Activated CD4-positive, alpha-beta memory T cell treated with anti-CD3 and anti-CD28 coated beads for 36 hours (primary cell): ENCODE measurements at places on chromosomes 6 and 20. TPM values are rescaled to one million over a fixed set of nuclear protein-coding genes. Genes with fewer than 3 reads are reported as not detected.
A peak's percentile ranks its signal among the peaks of the same experiment; 100 is the strongest.

DNA sequence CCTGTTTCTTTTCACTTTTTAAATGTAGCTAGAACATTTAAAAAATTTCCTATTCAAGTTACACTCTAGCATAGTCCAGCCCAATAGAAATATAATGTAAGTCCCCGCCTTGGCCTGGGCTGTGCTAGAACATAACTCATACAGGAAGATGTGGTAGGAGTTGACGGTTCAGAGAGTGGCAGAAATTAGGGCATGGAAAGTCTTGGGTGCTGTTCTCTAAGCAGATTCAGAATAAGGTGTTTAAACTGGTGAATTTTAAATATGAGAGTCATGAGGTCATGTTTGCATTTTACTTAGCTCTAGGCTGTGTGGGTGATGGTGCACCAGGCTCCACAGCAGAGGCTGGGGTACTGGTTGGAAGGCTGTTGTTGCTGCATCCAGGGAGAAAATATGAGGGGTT, 256.5 kb downstream of the FARS2 start:
- peak; percentile 64 for DNase-seq
- no peaks in the 10 kb centered on the region for H3K27me3 ChIP-seq
- peak overlapping the region; percentile 73 for H3K27ac ChIP-seq
- peaks cover 57% of the 10 kb centered on the region for H3K4me1 ChIP-seq
- no peaks in the 10 kb centered on the region for H3K36me3 ChIP-seq

- H3K27ac ChIP-seq = no peak overlapping the region
- no peak overlapping the region for H3K4me3 ChIP-seq
- H3K36me3 ChIP-seq = no peaks in the 10 kb centered on the region
- no peaks in the 10 kb centered on the region for H3K4me1 ChIP-seq
Observed at GRCh38 chr6:91926827-91927226, 1340.0 kb upstream of the MAP3K7 start.

DNA sequence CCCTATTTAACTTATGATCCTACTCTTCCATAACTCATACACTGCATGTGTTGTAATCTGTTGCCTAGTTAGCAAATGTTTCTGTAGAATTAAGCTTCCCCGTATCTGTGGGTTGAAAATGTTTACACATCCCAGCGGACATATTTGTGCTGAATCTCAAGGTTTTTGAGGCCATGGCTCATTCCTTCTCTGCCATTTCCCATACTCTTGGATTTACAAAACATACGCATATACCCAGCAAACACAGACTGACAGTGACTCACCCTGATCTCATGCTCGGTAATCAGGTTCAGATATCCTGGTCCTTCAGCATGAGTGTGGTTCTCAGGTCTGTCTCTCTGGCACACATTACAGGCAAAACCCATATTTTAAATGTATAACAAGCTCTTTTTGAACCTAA, 58.7 kb downstream of the AGPAT4 start:
- no peaks in the 10 kb centered on the region for H3K4me1 ChIP-seq
- H3K36me3 ChIP-seq = peaks cover 23% of the 10 kb centered on the region
- no peak overlapping the region for H3K27ac ChIP-seq
- no peak overlapping the region for H3K4me3 ChIP-seq

DNA sequence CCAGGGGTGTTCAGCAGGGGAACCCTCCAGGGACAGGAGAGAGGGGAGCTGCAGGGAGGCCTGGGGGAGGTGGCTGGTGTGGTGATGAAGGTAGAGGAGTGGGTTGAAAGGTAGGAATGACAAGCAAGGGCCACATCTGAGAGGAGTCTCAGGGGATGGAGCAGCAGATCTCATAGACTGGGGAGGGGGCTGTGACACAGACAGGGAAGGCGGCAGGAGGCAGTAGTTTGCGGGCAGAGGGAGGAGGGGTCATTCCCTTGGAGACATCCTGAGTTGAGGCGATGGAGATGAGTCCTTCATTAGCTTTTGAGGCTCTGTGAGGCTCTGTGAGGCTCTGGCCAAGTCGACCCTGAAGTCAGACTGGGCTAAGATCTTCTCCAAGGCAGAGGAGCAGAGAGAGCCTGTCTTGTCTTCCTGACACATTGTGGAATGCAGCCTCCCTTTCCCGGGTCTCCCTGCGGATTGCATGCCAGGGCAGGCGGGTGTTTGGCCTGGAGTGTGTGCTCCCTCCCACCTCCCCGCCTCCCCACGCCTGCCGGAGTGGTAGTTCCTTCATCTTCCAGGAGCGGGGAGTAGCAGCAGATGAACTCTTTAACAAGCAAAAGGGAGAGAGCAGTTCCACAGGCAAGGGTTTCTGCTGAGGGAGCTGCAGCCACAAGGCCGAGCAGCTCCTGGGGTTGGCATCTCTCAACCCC, 34.3 kb upstream of the MLN start:
- H3K36me3 ChIP-seq = no peaks in the 10 kb centered on the region
- peaks cover 2% of the 10 kb centered on the region for H3K27me3 ChIP-seq
- H3K27ac ChIP-seq = no peak overlapping the region
- peaks cover 18% of the 10 kb centered on the region for H3K4me1 ChIP-seq
- H3K4me3 ChIP-seq = no peak overlapping the region

DNA sequence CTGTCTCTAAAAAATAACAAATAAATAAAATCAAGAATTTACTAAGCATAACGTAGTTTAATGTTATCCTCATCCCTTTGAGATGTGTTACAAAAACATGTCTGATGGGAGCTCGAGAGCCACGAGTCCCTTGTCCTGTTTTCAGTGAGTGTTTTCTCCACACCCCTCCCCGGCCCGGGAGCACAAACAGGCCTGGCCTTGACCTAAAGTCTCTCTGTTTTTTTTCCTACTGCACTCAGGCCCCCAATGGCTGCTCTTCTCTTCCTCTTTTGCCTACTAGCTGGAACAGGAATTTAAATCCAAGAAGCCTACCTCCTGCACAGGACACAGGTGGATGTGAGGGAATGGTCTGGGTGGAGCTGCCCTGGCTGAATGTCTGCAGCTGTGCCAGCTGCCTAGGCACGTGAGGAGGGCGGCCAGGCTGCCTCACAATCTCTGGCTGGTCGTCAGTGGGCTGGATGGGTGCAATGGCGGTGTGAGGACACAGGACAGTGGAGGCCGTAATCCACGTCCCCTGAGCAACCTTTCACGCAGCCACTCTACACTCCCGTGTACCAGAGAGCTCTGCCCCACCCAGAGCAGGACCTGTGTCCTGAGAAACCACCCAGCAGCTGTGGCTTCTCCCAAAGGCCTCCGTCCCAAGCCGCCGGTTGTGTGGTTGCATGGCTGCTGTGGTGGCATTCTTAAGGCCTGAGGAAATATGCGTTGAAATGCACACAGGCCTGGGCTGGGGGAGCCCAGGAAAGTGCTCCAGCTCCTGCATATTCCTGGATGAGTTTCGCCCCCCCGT, 117.5 kb downstream of the FAM120B start:
- H3K36me3 ChIP-seq = no peaks in the 10 kb centered on the region
- H3K27me3 ChIP-seq = peaks cover 33% of the 10 kb centered on the region
- H3K27ac ChIP-seq = no peak overlapping the region
- no peaks in the 10 kb centered on the region for H3K4me1 ChIP-seq
- H3K4me3 ChIP-seq = no peak overlapping the region
- no peak for DNase-seq

DNA sequence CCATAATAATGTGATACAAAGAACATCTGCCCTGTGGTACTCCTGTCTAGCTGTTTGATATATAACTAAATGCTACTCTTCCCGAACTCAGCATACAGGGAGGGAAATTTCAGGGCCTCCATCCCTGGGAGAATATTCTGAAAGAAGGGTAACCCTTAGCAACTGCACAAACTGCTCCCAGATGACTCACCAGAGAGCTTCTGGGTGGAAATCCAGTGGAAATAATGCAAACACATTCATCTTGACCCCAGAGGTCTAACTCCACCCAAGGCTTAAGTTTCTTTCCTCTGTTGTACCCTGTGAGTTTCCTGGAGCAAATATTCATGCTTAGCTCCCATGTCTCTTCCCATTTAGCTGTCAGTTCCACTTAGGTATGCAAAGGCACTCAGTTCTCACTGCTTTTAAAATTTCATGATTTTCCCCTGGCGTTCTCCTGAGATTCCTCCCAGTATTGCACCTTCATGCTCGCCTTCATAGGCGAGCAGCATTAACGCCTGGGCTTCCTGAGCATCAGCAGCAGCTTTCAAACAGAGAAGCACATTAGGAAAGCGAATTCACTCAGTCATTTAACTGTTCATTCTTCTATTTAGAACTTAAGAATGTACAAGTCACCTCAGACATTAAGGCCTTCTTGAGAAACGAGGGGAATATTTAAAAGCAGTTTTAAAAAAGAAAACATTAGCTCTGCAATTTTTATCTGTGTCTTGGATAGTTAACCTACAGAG, 43.8 kb upstream of the LAMA4 start:
- H3K4me3 ChIP-seq = no peak overlapping the region
- no peak overlapping the region for H3K27ac ChIP-seq
- DNase-seq = no peak
- H3K36me3 ChIP-seq = no peaks in the 10 kb centered on the region
- H3K27me3 ChIP-seq = peaks cover 11% of the 10 kb centered on the region
- H3K4me1 ChIP-seq = no peaks in the 10 kb centered on the region

- peak within 1 kb of the TSS; percentile 9 for H3K4me3 ChIP-seq
- no peak within 1 kb of the TSS for H3K27ac ChIP-seq
- DNase-seq = peak; percentile 52
- H3K27me3 ChIP-seq = peaks cover 33% of the 10 kb centered on the region
- no peaks in the 10 kb centered on the region for H3K36me3 ChIP-seq
Observed at GRCh38 chr20:38601216-38602184, at the start of gene ARHGAP40. Gene ARHGAP40, plus strand, starts transcription at chr20:38601809.

DNA sequence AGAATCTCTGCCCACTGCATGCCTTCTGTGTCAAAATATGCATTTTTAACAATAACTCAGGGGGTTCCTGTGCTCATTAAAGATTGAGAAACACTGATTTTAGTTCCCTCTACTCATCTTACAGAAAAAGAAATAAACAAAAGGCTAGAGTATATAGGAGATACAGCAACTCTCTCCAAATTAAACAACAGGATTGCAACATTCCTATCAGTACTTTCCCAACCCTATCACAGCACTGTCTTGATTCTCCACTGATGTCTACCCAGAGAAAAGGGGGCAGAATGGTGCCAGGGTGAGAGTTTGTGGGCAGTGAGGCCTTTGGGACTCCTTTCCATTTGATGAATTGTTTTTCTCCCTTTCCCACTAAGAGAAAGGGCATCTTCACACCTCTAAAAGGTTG, 4.7 kb downstream of the OTOR start:
- H3K27ac ChIP-seq = no peak overlapping the region
- no peaks in the 10 kb centered on the region for H3K27me3 ChIP-seq
- no peak overlapping the region for H3K4me3 ChIP-seq

GRCh38 chr6:82616386-82617028, 252.9 kb downstream of the TPBG start:
- H3K27ac ChIP-seq = no peak overlapping the region
- DNase-seq = no peak
- no peak overlapping the region for H3K4me3 ChIP-seq
- no peaks in the 10 kb centered on the region for H3K36me3 ChIP-seq
- H3K27me3 ChIP-seq = peaks cover 2% of the 10 kb centered on the region
- H3K4me1 ChIP-seq = no peaks in the 10 kb centered on the region

DNA sequence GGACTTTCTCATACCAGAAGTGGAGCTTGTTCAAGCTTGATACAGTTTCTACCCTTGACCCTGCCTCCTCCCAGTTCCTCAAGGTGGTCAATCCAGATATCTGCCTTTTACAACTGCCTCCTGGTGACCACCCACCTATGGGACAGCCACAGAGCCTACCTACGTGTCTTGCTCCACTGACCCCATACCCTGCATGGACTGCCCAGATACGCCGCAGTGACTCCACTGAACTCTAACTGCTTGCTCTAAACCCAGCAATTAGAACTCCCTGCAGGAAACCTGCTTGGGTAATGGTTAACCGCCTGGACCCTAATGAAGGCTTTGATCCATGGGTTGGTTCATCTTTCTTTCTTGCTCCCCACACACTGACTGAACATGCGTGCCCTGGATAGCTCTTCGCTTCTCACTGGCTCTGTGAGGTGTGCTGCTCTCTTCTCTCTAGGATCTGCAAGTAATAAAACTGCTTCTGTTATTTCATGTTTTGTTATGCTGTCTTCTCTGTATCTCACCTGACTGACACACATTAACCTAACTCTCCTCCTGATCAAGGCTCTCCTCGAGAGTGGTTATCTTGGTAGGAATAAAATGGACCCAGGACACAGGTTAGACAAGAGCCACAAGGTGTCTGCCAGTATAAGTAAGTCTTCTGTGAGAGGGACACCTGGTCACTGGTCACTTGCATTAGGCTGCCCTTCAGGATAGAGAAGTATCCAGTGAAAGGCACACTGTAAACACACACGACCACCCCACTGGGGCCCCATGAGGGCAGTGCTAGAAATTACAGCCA, 79.2 kb downstream of the CHD6 start:
- peaks cover 24% of the 10 kb centered on the region for H3K36me3 ChIP-seq
- H3K27me3 ChIP-seq = no peaks in the 10 kb centered on the region
- no peak for DNase-seq
- no peak overlapping the region for H3K4me3 ChIP-seq

DNA sequence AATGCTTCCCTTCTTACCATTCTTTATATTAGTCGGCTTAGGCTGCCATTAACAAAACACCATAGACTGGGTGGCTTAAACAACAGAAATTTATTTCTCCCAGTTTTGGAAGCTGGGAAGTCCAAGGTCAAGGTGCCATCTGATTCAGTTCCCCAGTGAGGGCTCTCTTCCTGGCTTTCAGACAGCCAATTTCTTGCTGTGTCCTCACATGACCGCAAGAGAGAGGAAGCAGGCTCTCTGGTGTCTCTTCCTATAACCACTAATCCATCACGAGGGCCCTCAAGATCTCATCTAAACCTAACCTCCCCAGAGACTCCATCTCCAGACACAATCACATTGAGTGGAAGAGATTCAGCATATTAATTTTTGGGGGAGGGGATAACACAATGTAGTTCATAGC, 193.0 kb upstream of the SGK1 start:
- H3K4me1 ChIP-seq = no peaks in the 10 kb centered on the region
- no peak overlapping the region for H3K27ac ChIP-seq
- H3K4me3 ChIP-seq = no peak overlapping the region
- H3K27me3 ChIP-seq = no peaks in the 10 kb centered on the region
- H3K36me3 ChIP-seq = no peaks in the 10 kb centered on the region
- DNase-seq = no peak

The DZANK1 gene
- 1.6 TPM for total RNA-seq

The PCMT1 gene
- 98.0 TPM for total RNA-seq

The RHAG gene
- not detected for total RNA-seq

The KHDRBS2 gene
- not detected for total RNA-seq

The UFL1 gene
- total RNA-seq = 28.8 TPM

The CAGE1 gene
- total RNA-seq = 0.22 TPM

The KHDC1 gene
- total RNA-seq = 4.6 TPM

The GPLD1 gene
- 0.29 TPM for total RNA-seq

The BLOC1S5 gene
- 18.3 TPM for total RNA-seq

The POM121L2 gene
- total RNA-seq = not detected

The PROKR2 gene
- not detected for total RNA-seq

The KIAA0408 gene
- total RNA-seq = 6.5 TPM
